ENCODE measurements at places on chromosomes 4 and X.

GRCh38 chrX:25650216-25650820, 487.8 kb upstream of the MAGEB18 start:
- DNase-seq: no peak

DNA sequence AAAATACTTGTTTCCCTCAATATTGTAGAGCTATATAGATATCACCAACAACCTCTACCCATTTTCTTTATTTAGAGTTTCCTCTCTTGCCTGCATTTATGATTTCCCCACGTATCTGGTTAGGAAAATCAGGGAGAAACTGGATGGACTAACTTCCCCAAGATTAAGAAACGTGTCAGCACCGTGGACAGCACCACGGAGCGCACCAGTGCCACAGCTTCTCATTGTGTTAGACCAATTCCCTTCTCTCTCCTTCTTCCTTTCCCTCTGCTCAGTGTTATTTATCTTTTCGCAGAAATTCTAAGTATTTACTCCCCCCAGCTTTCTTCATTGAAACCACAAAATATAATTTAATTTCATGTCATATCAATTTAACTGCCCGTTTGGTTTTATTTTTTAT, 568.6 kb upstream of the BOD1L1 start:
- no peak for DNase-seq

- no peak for DNase-seq
Measured at GRCh38 chr4:73388887-73389286, 15.2 kb upstream of the ALB start.

GRCh38 chr4:56129431-56129861, 180.7 kb downstream of the CEP135 start:
- no peak for DNase-seq

GRCh38 chr4:15677507-15677988, 4.1 kb upstream of the FAM200B start:
- no peak for DNase-seq

DNA sequence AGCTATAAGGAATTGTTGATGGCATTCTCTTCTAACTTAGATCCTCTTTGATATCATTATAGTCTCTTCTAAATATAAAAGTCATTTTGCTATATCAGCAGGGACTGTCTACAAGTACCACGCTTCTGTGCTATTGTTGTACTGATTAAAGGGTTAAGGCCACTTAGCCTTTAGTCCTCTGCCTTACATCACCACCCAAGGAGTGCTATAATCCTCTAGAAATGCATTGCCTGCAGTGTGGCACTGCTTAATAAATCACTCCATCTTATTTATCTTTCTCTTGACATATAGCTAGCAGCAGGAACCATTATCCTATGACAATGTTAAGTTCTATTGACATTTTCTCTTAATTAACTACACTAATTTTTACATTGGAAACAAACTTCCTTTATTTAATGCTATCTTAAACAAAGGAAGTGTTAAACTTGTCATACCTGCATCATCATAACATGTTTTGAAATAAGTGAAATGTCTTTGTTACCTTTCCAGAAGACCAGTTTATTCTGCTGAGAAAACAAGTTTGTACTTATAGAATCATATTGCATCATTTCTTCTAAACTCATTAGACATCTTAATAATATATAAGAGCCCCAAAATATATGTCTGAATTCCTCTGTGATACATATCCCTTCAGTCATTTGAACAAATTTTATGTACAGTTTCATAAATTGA, 360.9 kb upstream of the ATOH1 start:
- no peak for DNase-seq

DNA sequence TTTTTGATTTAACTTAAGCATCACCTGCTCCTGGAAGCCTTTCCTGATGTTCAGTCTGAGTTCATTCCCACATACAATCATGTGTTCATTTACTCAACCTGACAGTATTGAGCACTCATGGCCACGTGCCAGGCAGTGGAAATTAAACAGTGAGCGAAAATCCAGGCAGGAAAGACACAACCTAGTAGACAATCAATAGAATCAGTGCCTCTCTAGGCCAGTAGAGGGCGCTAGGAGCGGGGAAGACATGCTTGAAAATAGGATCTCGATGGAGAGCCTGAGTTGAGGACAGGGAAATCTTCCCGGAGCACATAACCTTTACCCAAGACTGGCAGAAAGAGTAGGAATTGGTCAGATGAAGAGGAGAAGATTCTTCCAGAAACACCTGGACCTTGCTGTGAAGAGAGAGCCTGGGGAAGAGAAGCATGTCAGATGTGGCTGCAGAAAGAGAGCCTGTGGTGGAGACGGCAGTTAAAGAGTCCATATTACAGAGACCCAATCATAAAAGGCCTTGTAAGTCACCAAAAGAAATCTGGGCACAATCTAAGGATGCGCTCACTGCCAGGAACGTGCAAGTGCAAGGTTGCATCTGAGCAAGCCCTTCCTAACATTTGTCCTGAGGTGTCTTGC, 103.5 kb downstream of the LDB2 start:
- DNase-seq: peak; percentile 24

DNA sequence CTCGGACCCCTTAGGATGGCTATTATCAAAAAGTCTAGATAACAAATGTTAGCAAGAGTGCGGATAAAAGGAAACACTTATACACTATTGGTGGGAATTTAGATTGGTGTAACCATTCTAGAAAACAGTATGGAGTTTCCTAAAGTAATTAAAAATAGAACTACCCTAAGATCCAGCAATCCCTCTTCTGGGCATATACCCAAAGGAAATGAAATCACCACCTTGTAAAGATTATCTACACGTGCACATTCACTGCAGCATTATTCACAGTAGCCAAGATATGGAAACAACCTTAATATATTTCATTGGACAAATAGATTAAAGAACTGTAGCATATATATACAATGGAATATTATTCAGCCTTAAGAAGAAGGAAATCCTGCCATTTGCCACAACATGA, 462.4 kb downstream of the IQCM start:
- DNase-seq: no peak

DNA sequence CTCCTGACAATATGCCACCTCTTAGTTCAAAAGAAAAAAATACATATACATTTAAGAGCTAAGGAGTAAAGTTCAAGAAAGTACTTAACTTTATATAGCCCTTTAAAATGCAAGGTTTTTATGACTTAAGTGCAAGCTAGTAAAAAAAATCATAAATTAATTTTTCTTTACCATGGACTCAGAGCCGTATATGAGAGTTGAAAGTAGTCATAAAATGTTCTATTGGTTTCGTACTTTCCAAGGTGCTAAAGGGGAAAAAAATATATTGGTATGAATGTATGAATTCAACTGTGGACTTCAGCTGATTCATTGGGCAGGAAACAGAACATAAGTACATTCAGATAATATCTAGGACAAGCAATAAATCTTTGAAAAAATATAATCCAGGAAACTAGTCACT, 869.8 kb upstream of the AGA start:
- DNase-seq: no peak

DNA sequence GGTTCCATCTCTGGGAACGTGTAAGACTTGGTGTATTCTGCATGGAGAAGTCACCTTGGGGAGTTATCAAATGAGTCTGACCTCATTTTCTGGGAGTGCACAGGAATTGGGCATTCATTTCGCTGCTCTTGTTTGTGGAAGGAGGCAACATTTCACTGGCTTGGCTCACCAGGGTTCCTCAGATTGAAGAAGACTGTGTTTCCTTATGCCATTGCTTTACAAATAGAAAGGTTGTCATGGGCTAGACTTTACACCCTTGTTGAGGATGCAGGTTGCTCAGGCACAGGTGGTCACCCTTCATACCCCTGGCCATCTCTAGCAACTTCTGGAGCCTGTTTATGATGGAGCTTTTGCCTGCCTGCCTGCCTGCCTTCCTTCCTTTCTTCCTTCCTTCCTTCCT, 114.4 kb downstream of the AASDH start:
- no peak for DNase-seq

DNA sequence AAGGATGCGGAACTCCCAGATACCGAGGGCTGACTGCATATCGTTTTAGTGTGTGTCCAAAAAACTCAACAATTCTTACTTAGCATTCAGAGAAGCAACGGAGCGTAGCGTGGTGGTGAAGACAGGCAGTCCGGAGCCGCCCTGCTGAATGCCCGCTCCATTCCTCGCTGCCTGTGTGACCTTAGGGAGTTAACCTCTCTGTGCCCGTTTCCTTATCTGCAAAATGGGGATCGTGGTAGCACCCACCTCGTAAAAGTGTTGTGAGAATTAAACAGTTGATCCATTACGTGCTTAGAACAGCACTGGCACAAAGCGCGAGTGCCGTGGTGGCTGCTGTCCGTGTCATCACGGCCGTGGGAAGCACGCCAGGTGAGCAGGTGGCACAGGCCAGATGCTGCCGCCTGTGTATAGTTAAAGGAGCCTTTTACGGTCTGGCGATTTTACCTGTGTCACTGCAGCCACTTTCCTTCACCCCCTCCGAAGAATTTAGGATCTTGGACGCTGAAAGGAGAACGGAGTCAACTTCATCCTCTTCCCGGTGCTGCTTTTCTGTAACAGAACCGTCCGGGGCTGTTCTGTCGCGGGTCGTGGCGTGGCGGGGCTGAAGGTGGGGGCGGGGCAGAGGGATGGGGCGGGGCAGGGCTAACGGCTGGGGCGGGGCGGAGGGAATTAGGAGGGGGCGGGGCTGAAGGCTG, 885 bp downstream of the CCDC110 start:
- DNase-seq: no peak

DNA sequence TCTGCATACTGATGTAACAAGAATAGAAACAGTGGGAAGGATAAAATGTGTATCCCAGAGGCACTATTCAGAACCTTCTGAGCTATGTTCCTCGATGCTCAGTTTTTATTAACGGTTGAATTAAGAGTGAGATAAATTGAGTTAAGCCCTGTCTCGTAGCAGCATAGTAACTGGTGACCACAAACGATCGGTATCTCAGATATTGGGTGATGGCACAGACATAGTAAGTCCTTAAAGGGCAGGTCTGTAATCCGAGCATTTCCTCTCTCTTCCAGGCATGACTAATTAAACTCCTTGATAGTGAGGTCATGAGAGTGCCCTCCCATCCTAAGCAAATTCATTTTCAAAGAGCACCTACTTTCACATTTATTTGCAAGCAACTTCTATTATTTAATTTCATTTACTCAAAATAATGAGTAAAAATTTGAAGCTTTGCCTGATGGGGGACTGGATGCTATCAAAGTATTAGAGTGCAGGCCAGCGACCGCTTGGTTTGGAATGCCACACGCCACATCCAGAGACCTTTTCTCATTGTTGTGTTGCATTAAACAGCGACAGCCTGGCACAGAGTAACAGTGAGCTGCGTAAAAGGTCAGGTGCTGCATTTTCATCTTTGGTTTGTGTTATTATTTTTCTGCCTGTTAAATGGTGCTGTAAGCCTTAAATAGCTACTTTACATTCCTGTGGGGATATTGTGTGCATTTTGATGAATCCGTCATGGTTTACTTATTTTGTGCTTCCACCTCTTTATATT, 101.9 kb downstream of the PCDH7 start:
- DNase-seq: no peak

DNA sequence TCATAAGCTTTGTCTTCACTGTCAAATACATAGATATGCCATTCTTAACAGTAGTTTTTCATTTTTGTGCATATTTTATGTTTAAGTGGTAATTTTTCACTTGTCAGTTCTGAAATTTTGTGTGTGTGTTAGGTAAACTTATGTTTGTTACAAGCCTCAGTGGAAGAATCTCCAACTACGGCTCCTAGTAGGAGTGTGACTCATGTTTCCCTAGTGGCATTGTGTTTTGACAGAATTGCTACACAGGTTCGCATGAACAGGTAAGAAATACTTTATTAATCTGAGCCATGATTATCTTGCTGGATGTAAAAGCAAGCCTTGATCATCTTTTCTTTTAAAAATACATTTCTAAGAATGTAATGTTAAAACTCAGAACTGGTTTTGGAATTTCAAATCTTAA, 94.4 kb downstream of the BLTP1 start:
- no peak for DNase-seq

DNA sequence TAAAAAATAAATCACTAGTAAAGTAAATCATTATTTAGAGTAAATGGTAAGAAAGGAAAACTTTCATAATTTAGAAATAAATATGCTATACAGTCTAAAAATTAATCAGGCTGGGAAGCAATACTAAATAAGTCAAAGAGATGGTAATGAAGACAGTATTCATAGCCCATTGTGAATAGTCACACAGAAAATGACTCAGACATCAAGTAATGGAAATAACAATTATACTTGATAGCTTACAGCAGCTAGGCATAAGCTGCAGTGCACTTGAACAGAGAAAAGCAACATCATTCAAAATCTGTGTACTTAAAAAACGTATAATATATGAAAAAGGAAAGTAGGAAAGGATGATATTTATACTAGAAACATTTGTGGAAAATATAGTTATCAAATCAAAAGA, 642.5 kb upstream of the GNPDA2 start:
- DNase-seq: no peak

- no peak for DNase-seq
Measured at GRCh38 chr4:46392421-46392820, 2.5 kb upstream of the GABRA2 start.

DNA sequence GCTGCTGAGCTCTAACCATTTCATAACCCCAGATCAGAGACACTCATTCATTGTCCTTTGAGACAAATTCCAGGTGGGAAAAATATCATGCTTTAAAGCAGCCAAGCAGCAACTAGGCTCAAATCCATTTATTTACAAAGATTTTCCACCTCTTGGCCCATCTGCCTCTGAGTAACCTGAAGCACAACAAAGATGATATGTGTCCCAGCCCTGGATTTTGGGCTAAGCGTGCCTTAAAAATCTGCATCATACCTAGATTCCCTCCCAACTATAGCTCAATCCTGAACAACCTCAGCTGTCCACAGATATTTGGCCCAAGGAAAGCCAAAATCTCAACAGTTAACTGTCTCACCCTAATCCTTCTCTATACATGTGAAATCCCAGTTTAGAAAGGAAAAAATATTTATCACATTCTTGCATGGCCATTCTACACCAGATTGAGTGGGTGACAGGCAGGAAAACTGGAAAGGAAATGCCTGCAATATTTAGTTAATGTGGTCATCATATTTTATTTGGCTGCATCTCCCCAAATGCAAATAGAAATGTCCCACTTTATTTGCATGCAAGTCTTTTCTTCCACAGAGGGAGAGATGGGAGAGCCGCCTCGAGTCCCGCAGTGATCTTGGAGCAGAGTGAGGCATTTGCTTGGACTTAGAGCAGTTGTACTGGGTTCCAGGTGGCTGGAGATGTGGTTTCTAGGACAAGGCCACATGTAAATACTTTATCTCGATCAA, 146.4 kb upstream of the EOLA2 start:
- no peak for DNase-seq

- no peak for DNase-seq
Measured at GRCh38 chr4:61149278-61149677, 50.8 kb upstream of the ADGRL3 start.

DNA sequence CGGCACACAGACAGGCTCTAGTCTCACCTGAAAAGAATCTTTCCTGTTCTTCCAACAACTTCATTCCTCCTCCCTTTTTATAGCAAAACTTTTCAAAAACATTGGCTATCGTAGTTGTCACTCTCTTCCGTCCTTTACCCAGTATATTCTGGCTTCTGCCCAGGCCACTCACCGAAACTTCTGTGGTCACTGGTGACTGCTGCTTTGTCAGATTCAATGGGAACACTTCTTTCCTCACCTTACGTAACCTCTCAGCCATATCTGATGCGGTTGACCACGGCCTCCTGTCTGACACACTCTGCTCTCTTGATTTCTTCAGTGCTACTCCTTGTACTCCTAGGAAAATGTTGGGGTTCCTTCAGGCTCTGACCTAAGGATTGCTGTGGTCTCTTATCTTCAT, 9.2 kb upstream of the RNF150 start:
- no peak for DNase-seq

All from hippocampal formation (tissue), 2 donors.